ENCODE measurements at places on chromosomes 1 and 21.

- DNase-seq, result no peak
Measured at GRCh38 chr1:86441997-86442396, 18.0 kb downstream of the CLCA2 start.

DNA sequence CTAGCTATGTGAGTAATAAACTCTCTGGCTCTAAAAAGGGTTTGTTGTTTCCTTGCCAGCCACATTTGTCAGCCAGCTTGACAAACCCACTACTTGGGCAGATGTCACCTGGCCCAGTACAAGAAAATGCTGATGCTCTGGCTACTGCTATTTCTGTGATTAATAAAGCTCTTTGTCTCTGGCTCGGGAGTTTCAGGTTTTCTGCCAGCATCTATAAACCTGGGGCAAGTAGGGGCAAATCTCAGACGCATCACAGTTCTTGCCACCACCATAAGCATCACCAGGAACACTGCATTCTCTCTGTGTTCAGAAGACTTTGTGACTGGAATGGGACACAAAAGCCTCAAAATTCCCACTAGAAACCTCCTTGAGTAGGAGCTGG is 2.5 kb downstream of the ITLN2 start:
- DNase-seq, result no peak

GRCh38 chr1:111142356-111142975 is 2.4 kb downstream of the CEPT1 start:
- no peak for DNase-seq

GRCh38 chr1:208837242-208837641 is 593.1 kb upstream of the PLXNA2 start:
- DNase-seq, result no peak

- DNase-seq, result no peak
Measured at GRCh38 chr1:11729498-11730428, 6.2 kb upstream of the AGTRAP start.

- no peak for DNase-seq
Measured at GRCh38 chr1:197451381-197451780, 183.3 kb downstream of the CRB1 start.

DNA sequence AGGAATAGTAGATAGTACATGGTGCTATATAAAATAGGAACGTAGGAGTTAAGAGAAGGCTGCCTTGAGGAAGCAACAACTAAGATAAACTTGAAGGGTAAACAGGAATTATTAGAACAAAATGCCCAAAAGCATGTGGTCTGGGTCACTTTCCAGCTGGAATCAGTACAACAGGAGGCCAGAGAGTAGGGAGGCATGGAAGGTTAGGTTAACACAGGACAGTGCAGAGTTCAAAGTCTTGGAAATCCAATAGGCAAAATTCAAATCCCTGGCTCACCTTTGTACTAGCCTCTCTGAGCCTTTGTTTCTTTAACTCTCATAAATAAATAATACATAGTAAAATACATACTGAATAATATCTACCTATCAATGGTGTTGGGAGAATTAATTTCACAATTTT is 69.0 kb upstream of the NEK7 start:
- no peak for DNase-seq

Data from suprapubic skin (tissue), 4 donors.